ENCODE measurements at places on chromosomes 16 and 17. TPM values are rescaled to one million over a fixed set of nuclear protein-coding genes. Genes with fewer than 3 reads are reported as not detected.

- no peaks in the 10 kb centered on the region for H3K27me3 ChIP-seq
- no peak overlapping the region for H3K27ac ChIP-seq
- peaks cover 3% of the 10 kb centered on the region for H3K4me1 ChIP-seq
- H3K4me3 ChIP-seq: no peak overlapping the region
- DNase-seq: no peak
These were observed 331.1 kb downstream of the SLC39A11 start for GRCh38 chr17:72761431-72761830.

- peaks cover 11% of the 10 kb centered on the region for H3K4me1 ChIP-seq
- no peak overlapping the region for H3K27ac ChIP-seq
- H3K36me3 ChIP-seq: peaks cover 29% of the 10 kb centered on the region
- no peak for DNase-seq
These were observed 9.8 kb downstream of the WSB1 start for GRCh38 chr17:27303734-27304133.

- H3K36me3 ChIP-seq: peaks cover 21% of the 10 kb centered on the region
- no peak overlapping the region for H3K27ac ChIP-seq
- no peak for DNase-seq
These were observed 43.4 kb downstream of the ZNF276 start for GRCh38 chr16:89764711-89765201.

- H3K4me3 ChIP-seq: peak within 1 kb of the TSS; percentile 55
- H3K4me1 ChIP-seq: no peaks in the 10 kb centered on the region
- H3K27me3 ChIP-seq: peaks cover 55% of the 10 kb centered on the region
- no peaks in the 10 kb centered on the region for H3K36me3 ChIP-seq
- no peak within 1 kb of the TSS for H3K27ac ChIP-seq
- peak; percentile 51 for DNase-seq
These were observed at the start of gene GNAO1 for GRCh38 chr16:56191156-56191815. TSS of gene GNAO1 (plus strand) at chr16:56191489. CDS start at chr16:56192236, 747 bp downstream.

Gene DPEP3
- not detected for total RNA-seq
